ENCODE measurements at places on chromosomes 12 and 14.
A peak's percentile ranks its signal among the peaks of the same experiment; 100 is the strongest.

GRCh38 chr12:109983432-109984142 is 12.6 kb downstream of the GIT2 start:
- DNase-seq: no peak

DNA sequence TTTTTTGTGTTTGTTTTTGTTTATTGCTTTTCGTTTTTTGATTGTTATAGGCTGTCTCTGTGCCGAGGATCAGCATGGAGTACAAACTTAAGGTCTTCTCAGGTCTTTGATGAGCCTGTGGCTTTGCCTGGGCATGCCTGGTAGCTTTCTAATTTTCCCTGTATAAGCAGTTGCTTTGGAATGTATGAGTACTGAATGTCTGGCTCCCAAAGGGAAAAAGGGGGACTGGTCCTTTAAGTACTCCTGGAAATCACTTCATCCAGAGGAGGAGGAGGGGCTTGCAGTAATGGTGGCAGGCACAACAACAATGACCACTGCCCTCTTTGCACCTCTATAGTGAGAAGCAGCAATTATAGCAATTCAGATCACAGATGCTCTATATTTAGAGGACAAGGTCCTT is 67.6 kb upstream of the TTC7B start:
- DNase-seq: no peak

DNA sequence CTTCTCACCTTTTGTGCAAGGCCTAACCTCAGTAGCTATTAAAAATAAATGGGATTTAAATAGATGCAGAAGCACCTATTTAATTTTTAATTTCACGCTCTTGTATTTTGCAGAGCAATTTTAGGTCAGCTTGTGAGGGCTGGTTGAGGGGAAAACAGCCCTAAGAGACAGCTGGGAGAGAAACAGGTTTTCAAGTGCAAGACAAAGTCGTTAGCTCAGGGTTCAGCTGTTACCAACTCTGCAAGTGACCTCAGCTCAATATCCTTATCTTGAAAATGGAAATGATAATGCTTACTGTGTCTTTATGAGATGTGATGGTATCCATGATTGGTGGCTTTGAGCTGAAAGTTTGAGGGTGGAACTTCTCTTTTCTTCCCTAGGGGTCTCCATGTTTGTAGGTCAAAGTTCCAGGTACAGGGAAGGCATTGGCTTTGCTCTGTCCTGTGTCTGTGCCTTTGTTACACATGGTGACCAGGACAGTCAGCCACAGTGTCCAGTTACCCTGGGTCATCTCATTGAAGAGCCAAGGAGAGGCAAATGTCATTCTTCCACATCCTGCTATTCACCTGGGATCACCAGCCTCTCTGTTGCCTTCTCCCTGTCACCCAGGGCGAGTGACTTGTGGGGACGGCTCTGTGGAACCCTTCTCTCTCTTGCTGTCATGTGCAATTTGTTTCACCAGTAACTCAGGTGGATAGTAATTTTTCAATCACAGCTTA is 100.3 kb downstream of the SAMD4A start:
- no peak for DNase-seq

DNA sequence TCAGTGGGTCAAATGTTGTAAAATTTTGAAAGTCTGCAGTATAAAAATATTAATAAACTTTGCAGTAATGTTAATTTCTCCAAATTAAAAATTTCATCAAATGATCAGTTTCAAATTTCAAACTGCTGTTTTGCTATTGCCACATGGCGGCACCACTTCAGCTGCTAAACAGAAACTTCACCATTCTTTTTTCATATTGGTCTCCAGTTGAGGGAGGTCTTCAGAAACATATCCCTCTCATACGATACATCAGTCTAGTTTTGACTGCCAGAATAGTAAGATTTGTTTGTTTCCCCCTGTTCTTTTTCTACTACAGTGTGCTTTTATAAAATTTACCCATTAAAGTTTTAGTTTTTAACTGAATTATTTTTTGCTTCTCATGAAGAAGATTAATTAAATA is 4.2 kb upstream of the TRHDE start:
- DNase-seq: no peak

GRCh38 chr14:93107453-93107852 is 8.3 kb downstream of the ITPK1 start:
- no peak for DNase-seq

DNA sequence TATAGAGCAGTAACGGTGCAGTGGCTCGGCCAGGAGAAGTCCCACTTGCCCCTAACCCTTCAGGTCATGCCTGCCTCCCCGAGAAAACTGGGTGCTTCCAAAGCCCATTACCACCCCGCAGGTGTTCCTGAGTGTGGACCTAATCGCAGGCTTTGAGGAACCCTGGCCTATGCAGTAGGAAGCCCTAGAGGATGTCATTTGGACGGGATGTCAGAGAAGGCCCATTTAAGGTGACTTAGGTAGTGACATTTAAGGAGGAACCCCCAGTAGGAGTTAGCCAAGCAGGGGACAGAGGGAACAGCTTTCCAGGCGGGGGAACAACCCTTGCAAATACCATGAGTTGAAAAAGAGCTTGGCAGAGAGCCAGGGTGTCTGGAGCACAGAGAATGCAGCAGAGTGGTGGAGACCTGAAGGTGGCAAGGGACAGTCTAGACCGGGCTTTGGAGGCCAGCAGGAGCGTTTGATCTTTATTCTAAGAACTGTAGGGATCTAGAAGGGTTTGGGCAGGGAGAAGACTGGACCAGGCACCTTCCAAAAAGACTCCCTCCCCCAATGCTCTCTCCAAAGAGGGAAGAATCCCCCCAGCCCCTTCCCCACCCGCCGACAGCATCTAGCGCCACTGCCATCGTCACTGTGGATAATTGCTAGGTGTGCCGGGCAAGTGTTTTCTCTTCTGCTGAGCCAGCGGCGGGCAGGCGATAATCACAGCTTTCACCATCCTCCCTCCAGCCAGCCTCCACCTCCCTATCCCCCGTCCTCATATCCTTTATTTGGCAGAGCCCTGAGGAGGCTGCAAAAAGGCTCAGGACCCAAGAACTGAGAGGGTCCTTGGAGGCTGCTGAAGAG is 33.3 kb upstream of the BEGAIN start:
- DNase-seq: no peak

DNA sequence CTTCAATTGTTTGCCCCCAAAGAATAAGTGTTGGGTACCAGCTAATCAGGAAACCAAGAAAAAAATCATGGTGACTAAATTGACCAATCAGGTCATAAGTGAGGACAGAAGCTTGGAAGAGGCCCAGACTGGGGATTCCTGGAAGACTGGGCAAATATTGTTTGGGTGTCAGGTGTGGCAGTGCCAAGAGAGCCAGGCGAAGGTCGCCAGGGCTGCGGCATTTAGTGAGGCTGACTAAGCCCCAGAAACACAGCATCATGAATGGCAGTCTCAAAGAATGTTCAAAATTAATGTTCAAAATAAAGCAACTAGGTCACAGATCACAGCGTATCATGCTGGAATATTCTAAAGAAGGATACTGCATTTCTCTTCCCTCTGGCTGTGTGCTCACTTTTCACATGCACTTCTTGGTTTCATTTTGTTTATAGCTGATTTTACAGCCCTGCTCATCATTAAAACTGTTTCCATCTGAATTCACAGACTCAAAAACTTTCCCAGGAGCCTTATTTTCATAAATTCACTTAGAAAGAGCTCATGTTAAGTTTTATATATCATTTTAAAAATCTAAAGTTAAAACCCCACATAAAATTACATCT is 85.3 kb upstream of the OVCH1 start:
- DNase-seq: no peak

DNA sequence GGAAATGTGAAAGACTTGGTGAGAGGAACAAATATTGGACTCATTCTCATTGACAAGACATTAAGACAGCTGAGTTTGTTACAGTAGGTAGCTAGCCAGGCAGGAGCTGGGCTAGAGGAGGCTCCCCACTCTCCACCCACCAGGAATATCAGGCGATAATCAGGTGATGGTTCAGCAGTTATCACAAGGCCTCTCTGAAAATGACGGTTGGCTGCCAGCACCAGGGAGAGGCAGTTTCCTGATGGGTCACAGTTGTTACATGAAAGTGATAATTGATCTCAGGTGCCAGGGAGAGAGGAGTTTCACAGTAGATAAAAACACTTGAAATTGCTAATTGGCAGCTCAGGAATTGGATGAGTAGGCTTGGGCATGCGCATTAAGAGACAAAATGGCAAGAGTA is 116.5 kb downstream of the TMTC2 start:
- no peak for DNase-seq

- no peak for DNase-seq
Measured at GRCh38 chr14:51727526-51727925, 75.8 kb downstream of the FRMD6 start.

DNA sequence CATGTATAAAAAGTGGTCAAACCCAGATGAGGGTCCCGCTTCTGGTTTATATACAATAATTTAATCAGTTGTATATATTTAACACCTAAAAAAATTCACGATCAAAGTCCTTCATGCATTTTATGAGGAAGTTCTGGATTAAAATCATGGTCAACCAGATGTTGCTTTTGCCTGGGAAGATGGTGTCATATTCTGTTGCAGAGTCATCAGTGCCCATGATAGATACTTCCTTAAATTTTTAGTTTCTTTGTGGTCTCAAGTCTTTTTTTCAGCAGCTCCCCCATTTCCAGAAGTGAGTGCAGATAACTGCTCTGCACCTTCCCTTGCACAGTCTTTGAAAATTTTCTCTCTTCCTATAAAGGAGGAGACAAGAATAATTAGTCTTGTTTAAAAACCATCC is 16.1 kb downstream of the ERP29 start:
- DNase-seq: no peak

DNA sequence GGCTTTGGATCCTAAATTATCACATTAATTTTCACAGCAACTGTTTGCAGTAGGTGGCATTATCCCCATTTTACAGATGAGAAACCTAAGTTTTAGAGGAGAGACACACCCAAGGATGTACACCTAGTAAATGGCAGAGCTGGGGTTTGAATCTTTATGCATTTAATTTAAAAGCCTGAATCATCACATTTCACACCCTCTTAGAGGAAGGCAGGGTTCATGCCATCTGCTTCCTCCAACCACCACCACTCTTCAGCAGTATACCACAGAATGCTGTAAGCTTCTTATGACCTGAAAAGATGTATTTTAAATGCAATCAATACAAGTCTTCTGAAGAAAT is 90.3 kb downstream of the CRADD start:
- DNase-seq: no peak

DNA sequence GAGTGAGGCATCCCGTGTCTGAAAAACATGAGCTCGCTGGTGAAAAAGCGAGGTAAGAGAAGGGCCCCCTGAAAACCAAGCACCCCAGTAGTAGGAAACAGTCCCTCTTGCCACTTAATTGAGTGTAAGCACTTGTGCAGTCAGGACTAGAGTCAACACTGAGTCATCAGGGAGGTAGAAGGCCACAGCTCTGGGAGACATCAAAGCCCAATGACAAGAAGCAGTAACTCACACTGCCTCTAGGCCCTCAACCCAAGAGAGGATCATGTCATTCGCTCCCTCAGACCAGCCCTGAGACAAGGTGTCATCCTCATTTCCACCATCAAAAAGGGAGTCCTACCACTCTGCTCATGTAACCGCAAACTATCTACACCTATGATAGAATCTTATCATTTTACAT is 17.8 kb downstream of the POMT2 start:
- DNase-seq: no peak

- DNase-seq: no peak
Measured at GRCh38 chr12:94504386-94504785, 44.7 kb upstream of the CEP83 start.

GRCh38 chr12:3252450-3252891 is 175.3 kb downstream of the TSPAN9 start:
- no peak for DNase-seq

DNA sequence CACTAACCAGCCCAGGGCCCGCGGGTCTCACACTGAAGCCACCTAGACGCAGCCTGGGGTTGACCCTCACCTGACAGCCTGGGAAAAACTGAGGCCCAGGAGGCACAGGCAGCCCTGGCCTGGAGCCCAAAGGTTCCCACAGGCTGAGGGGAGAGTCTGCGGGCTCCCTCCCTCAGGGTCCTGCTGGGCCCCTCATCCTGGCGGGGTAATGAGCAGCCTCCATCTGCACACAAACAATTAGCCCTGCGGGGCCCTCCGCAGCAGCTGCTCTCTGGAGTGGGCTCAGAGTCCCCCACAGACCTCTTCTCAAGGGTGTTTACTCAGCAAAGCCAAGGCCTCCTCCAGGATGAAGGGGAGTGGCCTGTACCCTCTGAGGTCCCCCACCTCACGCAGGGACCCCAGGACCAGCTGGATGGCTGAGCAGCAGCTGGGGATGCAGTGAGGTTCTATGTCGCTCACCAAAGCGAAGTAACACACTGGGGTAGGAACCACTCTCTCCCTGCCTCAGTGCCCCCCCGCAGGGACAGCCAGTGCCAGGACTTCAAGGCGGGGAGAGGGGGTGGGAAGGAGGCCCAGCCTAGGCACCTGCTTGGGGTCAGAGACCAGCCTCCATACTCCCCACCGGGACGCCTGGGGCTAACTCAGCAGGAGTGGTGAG is 7.3 kb downstream of the AKT1 start:
- DNase-seq: no peak

DNA sequence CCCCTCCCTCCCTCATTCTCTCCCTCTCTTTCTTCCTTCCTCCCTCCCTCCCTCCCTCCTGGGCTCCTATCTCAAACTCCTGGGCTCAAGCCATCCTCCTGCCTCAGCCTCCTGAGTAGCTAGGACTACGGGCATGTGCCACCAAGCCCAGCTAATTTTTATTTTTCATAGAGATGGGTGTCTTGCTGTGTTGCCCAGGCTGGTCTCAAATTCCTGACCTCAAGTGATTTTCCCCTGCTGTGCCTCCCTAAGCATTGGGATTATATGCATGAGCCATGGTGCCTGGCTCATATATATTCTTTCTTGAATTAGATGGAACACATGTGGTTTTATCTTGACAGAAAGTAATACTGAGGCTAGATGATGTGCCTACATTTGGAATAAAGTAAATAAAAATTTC is 14.2 kb downstream of the PAPOLA start:
- DNase-seq: no peak

DNA sequence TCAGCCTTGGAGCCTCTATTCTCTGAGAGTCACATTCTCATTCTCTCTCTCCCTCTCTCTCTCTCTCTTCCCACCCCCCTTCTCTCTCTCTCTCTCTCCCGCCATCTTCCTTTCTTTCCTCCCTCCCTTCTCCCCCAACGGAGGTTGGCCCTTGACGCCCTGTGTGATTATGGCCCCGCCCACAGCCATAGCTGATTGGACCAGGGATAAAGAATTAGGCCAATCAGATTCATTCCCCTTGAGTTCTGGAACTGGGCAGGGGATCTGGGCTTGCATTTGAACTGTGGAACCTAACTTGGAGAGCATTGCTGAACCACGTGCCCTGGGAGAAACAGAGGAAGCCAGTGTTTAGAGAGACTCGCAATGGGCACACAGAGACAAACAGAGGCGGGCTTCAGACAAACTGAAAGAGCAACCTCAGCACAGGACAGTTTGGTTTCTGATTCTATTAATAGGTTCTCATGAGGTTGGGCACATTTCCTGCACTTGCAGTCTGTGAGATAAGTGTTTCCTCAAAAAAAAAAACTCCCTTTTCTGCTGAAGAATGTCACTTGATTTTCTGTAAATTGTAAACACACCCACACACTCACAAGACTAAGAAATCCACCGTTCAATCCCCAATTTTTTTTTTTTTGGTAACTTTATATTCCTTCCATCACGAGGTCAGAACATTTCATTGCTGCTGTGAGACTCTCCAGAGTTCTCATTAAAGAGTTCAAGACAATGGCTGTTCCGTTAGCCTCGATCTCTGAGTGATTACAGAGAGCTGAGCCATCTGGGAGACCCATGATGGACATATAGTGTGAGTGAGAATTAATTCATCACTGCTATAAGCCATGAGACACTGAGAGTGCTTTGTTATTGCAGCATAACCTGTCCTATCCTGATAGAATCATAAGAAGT is 3.5 kb upstream of the P2RX7 start:
- peak; percentile 38 for DNase-seq

GRCh38 chr12:57896434-57897201 is 44.7 kb upstream of the ATP23 start:
- DNase-seq: no peak

Measured in activated T-helper 1 cell treated with anti-CD3 and anti-CD28 coated beads, Interleukin-2, amount 50 U/mL, for 16 hours (primary cell).